AML-193 (cell line): ENCODE measurements at places on chromosomes 6 and 20.
A peak's percentile ranks its signal among the peaks of the same experiment; 100 is the strongest.

GRCh38 chr20:37501940-37502339 lies 19.1 kb upstream of the NNAT start:
- no peak for DNase-seq

DNA sequence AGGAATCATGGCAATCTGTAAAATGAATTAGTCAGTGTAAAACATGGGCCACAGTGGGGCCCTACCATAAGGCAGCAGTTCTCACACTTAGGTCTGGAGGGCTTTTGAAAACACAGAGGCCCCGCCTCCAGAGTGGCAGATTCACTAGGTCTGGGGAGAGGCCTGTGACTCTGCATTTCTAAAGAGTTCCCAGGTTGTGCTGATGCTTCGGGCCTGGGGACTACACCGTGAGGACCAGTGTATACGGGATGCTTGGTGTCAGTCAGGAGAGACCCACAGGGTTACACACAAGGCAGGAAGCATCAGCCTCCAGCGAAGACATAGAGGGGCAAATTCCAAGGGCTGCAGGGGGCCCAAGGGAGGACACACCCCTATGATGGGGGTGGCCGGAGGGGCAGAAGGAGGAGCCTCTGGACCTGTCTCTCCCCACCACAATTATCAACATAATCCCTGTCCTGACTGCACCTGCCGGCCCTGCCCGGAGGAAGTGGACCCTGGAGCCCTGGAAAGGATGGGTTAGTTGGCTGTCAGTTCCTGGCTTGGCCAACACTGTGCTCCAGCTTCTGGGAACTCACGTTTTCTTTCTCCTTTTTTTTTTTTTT lies 46.7 kb downstream of the FGD2 start:
- no peak for DNase-seq

- DNase-seq, result no peak
Observed at GRCh38 chr6:132788658-132789395, 9.6 kb downstream of the SLC18B1 start.

DNA sequence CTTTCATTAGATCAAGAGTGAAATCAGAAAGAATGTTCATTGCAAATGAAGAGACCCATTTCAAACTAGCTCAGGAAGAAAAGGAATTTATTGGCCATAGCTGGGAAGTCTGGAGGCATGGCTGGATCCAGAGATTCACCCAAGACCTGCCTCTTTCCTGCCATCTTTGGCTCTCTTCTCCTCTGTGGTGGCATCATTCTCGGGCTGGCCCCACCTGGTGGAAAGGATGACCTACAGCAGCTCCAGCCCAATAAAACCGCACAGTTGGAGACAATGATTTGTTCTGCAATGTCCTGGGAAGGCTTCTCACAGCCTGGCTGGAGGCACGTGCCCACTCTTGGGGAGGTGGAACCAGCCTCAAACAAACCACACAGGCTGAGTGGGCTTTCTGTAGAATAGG lies 18.1 kb upstream of the FERMT1 start:
- no peak for DNase-seq

DNA sequence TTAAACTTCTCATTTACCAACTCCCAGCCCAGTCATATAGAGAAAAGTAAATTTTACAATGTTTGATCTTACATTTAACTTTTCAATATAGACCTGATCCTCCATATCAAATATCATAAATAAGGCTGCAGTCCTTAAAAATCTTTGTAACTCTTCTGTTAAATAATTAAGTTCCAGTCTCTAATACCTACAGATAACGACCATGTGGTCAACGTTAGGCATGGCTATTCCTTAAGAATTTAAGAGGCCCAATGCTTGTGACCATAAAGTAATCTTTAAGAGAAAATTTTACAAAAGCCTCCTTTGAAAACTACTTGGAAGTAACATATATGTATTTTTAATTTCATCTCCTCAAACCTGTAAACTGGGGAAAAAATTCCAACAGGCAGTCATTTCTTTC lies 1.6 kb downstream of the FBXO5 start:
- DNase-seq, result no peak

GRCh38 chr20:41889844-41890224 lies 271.7 kb upstream of the CHD6 start:
- no peak for DNase-seq

- no peak for DNase-seq
Observed at GRCh38 chr6:1164600-1164999, 147.3 kb upstream of the FOXQ1 start.

- no peak for DNase-seq
Observed at GRCh38 chr6:150720774-150721233, 121.1 kb downstream of the PLEKHG1 start.

- no peak for DNase-seq
Observed at GRCh38 chr6:10210052-10210451, 204.8 kb downstream of the TFAP2A start.

GRCh38 chr6:13429406-13429753 lies 58.0 kb downstream of the GFOD1 start:
- DNase-seq, result no peak

GRCh38 chr6:143958839-143959399 lies 49.1 kb downstream of the PLAGL1 start:
- no peak for DNase-seq

GRCh38 chr6:15417811-15418210 lies 171.9 kb downstream of the JARID2 start:
- no peak for DNase-seq

- DNase-seq, result no peak
Observed at GRCh38 chr6:164010441-164011103, 596.1 kb downstream of the QKI start.

DNA sequence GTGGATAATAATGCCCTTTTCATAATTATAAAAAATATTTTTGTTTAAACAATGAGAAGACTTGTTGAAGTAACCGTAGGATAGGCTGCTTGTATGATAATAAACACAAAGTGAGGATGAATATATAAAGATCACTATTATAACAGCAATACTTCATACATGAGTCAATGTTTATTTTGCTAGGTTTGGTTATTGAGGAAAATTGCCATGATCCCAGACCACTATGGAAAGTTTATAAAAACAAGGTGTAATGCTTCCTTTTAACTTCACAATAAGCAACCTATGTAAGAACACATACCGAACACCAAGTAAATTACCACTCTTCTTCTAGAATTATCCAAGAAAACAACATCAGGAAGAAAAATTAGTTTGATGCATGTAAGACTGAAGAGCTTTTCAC lies 495.3 kb upstream of the RNF217 start:
- DNase-seq, result no peak

- no peak for DNase-seq
Observed at GRCh38 chr6:47722194-47722593, 23.8 kb downstream of the ADGRF4 start.

- DNase-seq, result no peak
Observed at GRCh38 chr20:53038299-53038698, 66.1 kb downstream of the TSHZ2 start.

DNA sequence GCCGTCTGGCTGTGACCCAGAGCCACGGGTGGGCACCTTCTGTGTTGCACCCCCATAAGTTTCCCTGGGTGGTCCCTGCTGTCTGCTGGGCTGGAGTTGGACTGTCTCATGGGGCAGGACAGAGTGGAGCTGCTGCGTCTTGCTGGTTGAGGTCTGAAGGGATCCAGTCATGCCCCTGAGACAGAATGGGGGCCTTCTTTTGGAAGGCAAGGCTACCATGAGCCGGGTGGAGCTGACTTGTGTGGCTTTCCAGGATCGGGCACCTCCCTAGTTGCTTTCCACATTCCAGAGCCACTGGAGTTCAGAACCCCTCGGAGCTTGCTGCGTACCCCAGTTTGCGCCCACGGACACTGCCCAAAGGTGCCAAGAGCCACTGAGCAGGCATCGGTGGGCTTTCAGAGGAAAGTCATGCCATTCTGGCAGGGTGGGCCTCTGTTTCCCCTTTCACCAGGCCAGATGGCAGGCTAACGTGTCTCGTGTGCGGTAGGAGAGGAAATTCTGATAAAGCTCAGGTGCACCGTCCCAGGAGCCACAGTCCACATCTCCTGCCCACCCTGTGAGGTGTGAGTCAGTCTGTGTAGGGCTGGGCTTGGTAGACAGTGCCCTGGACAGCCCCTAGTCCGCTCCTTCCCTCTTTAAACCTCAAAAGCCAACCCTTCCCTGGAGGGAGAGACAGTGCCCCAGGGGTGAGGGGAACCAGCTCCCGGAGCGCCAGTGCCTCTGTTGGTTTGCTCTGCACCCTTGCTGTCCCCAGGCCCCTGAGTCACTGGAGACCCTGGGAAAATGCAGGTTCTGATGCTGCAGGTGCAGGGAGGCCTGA lies 125.3 kb downstream of the SYCP2 start:
- DNase-seq, result no peak

DNA sequence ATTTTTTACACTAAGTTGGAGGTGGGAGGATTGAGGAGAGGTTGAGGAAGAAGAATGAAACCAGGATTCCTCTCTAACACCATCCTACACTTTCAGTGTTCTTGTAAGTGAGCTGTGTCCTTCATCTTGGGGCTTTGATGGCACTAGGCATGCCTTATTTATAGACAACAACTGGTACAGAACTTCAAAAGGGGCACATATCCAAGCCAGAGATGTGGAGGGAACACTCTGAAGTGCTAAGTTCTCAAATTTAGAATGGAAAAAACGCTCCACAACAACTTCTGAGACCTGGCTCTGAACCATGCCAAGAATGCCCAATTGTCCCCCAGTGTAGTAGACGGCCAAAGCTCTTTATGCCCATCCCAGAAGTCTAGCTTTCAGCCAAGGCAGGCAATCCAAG lies 16.2 kb upstream of the PKHD1 start:
- no peak for DNase-seq

DNA sequence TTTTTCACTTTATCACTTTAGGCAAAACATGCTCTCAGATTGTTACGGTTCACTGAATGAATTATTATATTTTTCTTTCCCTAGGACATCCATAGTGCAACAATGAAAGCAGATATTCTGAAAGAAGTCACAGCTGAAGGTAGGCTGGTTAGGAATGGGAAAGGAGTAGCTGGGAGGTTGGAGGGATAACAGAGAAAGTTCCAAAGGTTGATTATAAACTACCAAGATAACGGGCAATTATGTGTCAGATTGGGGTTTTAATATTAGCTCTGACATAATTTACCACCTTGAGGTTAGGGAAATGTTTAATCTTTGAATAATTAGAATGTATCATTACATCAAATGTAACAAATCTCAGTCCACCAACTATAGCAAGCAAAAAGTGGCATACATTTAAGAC lies 96.5 kb downstream of the HTR1B start:
- no peak for DNase-seq

DNA sequence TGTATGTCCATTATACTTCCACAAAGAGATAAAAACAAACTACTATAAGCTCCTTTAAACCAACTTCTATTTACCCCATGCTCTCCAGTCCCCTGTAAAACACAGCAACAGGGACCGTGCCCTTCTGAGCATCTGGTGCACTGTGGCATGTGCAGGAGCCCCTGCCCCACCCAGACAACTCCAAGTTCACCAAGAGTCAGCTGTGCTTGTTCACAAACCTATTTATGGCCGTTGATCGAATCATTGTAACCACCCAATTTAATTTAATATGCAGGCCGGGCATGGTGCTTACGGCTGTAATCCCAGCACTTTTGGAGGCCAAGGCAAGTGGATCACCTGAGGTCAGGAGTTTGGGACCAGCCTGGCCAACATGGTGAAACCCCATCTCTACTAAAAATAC lies 13.7 kb upstream of the BLCAP start:
- DNase-seq, result no peak

- DNase-seq, result no peak
Observed at GRCh38 chr6:6227896-6228295, 92.6 kb downstream of the F13A1 start.

GRCh38 chr6:84072442-84072997 lies 38.9 kb downstream of the MRAP2 start:
- DNase-seq, result no peak

GRCh38 chr6:79713701-79714322 lies 82.7 kb downstream of the SH3BGRL2 start:
- DNase-seq, result peak; percentile 56

DNA sequence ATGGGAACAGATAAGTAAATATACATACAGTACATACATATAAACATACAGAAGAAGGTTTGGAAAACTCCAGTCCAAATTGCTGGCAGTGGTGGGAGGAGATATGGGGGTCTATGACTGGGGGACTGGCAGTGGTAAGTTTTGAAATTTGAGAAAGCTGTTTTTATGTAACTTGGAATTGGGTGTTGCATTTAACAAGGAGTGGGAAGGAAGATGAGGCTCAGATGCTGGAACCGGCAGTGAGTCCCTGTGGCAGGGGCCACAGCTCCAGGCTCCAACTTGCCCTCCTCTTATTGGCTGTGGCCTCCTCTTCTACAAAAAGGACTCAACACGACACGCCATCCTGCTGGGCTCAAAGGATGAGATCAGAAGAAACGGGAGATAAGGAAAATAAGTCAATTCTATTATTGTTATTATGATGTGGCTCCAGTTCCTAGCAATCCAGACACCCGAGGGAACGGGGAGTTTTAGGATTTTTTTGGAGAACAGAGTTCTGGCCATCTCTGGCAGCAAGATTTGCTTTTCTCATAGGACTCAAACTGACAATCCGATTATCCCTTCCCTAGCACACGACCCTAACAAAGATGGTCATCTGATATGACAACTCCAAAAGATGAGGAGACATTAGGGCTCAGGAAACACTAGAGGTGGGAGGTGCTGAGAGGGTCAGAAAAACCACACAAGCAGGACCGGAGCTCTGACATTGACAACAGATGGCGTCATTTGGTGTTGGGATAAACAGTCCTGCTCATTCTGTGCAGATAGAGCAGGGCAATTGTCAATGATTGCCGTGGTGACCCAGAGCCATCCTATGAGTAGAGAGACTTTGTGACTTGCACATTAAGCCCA lies 6.0 kb upstream of the TGM2 start:
- no peak for DNase-seq

DNA sequence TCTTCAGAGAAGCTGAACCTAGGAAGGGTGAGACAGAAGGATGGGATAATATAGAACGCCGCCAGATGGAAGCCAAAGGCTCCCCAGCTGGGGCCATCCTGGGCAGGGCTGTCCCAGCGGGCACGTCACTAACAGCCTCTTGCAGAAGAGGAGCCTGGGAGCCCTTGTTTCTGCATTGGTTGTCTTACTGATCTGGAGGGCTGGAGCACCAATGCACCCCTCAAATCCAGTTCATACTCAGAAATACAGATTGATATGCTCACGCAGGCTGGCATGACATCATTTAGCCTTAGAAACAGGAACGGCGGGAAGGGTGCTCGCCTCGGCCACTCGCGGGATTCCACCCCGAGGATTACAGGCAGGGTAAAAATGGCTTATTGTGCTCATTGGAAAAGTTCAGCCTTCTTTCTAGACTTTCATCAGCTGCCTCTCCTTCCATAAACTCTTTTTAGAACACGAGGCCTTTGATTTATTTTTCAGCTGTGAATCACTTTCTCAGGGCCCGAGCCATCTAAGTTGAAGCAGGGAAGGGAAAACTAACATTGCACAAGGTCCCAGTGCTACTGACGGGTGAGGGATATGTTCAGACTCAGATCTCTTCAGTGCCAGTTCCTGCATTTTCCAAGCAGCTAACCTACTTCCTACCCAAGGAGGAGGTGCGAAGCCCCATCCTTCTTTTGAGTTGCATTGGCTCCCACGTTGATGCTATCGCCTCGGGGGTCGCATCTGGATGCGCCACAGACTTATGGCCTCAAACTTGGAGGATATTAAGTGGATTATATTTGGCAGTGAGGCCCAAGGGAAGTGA lies 82.3 kb downstream of the GMPR start:
- no peak for DNase-seq
